Lower lobe of right lung (tissue), 2 donors: ENCODE measurements at places on chromosomes 2 and 18. TPM values are rescaled to one million over a fixed set of nuclear protein-coding genes. Genes with fewer than 3 reads are reported as not detected.

COLEC11 gene
- 0.30 TPM for total RNA-seq

NT5C1B gene
- not detected for total RNA-seq

THSD7B gene
- total RNA-seq, result 0.38 TPM

G6PC2 gene
- total RNA-seq, result not detected
